Tibial artery (tissue), 4 donors: ENCODE measurements at places on chromosomes 12 and 14.

DNA sequence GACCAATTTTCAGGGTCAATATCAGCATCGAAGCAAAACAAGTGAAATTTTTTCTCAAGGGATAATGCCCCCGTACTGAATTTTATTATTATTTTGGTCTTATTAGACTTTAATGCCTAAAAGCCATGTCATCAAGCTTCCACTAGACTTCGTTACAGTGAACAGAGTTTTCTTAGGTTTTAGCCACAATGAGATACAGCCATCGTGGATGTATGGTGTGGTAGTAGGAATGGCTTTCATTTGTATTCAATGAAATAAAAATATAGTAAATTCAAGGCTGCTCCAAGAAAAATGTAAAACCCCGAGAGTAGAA, 11.7 kb downstream of the TAOK3 start:
- DNase-seq: no peak

DNA sequence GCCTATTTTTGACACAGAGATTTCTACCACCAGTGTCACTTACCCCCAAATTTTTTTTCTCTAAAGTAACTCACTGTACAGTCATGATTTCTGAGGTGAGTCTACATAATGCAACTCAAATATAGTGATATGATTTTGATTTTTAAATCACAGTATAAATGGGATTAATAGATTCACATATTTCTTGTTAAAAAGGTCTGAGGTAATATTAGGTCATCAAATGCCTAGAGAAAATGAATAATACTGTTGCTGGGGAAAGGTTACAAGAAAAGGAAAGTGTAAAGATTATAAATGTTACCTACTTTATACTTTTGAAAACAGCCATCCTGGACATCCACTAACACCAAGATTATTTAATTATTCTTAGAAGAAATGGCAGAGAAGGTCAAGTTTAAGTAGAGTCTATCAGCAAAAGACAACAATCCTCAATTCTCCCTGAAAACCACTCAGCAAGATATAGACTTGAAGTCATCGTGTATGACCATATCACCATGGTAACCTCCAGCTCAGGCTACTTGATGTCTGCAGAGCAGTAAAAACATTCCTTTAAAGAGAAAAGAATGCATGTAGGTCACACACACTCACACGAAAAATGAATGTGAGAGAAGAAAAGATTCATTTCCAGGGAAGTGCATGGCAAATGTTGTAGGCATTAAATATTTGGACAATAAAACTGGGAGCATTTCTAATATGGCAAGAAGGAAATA, 58.7 kb downstream of the CCDC59 start:
- DNase-seq: no peak

DNA sequence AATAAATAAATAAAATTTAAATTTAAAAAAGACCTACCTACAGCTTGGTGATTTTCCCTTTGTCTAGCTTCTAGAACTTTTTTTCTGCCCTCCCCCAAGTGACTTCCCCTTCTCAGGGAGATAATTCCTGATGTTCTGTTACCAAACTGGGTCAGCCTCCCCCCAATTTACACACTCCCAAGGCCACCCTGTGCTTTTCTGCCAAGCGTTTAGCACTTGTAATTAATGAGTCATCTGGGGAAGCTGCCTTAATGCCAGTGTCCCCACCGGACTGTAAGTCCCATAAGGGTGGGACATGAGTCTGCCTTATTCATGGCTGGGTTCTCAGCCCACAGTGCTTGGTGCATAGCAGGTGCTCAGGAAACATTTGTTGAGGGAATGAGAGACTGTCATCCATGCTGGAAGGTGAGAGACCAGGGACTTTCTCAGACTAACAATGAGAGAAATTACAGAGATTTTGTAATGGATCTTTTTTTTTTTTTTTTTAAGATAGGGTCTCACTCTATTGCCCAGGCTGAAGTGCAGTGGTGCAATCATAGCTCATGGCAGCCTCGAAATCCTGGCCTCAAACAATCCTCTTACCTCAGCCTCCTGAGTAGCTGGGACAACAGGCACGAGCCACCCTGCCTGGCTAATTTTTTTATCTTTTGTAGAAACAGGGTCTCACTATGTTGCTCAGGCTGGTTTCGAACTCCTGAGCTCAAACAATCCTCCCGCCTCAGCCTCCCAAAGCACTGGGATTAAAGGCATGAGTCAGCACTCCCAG, 106.8 kb downstream of the PHETA1 start:
- DNase-seq: no peak

GRCh38 chr14:91088585-91089235, 25.2 kb upstream of the DGLUCY start:
- no peak for DNase-seq

- no peak for DNase-seq
Measured at GRCh38 chr12:27031531-27031930, 9.2 kb downstream of the MED21 start.

GRCh38 chr12:90959538-90960139, 4.7 kb upstream of the CCER1 start:
- no peak for DNase-seq
